Stimulated activated CD4-positive, alpha-beta T cell treated with anti-CD3 and anti-CD28 coated beads, Interleukin-4, amount 100 ng/mL, for 4 hours (primary cell): ENCODE measurements at places on chromosomes 2 and 18.

GRCh38 chr2:46257476-46257875 is 39.7 kb upstream of the EPAS1 start:
- no peak for DNase-seq

DNA sequence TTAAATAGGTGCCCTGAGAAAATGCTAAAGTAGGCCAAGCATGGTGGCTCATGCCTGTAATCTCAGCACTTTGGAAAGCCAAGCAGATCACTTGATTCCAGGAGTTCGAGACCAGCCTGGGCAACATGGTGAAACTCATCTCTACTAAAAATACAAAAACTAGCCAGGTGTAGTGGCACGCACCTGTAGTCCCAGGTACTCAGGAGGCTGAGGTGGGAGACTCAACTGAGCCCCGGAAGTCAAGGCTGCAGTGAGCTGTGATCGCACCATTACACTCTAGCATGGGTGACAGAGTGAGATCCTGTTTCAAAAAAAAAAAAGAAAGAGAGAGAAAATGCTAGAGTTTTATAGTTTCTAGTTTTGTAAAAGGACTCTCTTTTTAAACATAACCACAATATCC is 12.0 kb downstream of the ANKRD44 start:
- DNase-seq, result no peak

GRCh38 chr2:105746177-105747080 is 1.7 kb downstream of the NCK2 start:
- peak; percentile 88 for DNase-seq

- no peak for DNase-seq
Measured at GRCh38 chr18:42527766-42528165, 572.7 kb downstream of the PIK3C3 start.

GRCh38 chr2:47299555-47299954 is 103.4 kb upstream of the MSH2 start:
- DNase-seq, result no peak

DNA sequence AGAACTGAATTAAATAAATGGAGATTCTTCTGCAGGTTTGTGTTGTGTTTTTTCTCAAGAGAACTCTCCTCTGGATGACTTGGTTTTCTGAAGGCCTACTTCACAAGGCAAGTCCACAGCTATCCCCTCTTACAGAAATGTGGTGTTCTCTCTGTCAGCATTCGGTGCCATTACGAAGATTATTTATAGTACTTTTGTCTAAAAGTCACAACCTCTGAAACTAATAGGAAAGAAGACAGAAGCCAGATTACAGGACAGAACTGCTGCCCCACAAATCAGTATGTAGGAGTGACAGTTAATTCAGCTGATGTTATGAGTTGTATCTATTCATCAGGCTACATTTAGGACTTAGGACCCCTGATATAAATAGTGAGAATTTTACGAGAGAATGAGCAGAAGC is 413.5 kb downstream of the TMX3 start:
- no peak for DNase-seq

DNA sequence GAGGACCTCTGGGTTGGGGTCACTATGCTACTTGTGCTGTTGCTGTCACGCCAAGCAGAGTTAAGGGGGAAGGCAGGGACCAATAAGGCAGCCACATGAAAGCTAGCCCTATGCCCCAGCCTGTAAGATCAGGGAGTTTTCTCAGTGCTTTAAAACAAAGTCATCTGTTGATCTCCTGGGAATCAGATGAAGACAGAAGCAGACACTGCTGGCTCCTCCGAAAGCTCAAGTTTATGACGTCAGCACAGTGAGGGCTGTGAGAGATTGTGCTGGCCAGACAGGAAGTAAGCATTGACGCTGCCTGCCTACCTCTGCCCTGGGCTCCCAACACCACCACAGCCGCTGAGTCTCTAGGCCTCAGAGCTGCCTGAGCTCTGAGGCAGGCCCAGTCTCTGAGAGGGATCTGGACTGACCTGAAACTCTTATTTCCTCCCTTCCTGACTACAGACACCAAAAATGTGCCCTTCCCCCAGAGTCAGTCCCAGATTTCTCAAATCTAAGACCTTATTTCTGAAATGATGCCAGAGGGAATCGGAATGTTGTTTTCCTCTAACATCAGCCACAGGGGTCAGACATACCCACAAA is 118.1 kb upstream of the EPAS1 start:
- DNase-seq, result peak; percentile 41
